ENCODE measurements at places on chromosomes 1 and 21. TPM values are rescaled to one million over a fixed set of nuclear protein-coding genes. Genes with fewer than 3 reads are reported as not detected.

Gene PRAMEF12
- not detected for total RNA-seq

Gene PRAMEF1
- not detected for total RNA-seq

DNA sequence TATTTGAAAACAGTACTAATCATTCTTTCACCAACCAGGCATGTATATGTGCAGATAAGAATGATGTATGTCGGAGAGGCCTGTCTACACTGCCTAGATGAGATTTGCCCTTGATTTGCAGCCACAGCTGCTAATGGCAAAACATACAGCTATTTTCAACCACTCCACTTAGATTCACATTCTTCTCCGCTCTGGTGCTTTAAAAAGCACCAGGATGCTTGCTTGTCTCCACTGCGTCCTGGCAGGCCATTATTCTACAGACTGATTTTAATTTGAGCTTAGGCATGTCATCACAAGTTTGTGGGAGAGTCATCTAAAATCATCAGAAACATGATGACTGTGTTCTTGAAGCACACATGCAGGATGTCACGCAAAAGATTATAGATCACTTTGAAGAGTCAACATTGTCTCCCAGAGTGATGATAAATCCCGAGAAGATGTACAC lies 119.0 kb upstream of the NRIP1 start:
- DNase-seq, result no peak

DNA sequence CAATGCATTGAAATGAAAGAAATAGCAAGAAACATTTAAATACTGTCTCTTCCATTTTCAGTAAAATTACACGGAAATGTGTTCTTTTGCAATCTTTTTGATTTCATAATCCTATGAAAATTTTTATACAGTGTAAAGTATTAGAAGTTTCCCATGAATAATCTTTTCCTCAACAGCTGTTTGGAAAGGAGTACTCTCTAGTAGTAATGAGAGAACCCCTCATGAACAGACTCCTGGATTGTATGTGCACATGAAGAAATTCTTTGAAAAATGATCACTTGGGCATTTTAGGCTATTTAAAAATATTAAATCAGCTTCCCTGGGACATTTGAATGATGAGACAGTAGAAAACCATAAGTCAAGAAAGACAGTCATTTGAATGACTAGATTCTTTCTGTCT lies 64.4 kb downstream of the LHX9 start:
- no peak for DNase-seq

- DNase-seq, result no peak
Measured at GRCh38 chr21:35394634-35395369, 345.7 kb upstream of the RUNX1 start.

DNA sequence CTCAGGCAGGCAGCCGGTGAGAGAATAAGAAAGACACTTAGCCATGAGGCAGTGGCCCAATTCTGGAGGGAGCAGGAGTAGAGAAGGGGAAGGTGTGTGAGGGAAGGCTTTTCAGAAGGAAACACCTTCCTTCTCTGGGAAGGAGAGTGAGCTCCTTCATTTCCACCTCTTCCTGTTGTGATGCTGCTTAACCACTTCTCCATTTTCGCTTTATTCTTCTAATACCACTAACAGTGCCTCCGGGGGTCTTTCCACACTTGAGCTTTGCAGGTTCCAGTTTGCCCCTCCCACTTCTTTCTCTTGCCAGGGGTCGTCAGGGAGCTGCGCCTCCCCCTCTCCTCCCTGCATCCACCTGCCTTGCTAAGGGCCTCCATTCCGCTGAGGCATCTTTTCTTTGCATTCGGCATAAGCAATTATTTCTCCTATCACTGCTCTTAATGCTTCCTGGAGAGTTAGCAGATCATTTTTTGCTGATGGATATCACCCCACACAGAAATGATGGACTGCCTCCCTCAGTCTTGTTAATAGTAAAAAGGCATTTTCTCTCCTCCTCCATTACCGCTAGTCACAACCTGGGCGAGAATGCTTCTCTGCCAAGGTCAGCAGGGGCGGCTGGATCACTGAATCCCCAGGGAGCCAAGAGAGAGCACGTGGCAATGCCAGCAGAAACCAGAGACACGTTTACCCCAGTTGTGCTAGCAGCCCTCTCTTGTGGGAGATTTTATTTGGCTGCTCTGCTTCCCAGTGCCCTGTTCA lies 74.8 kb downstream of the ELAVL4 start:
- no peak for DNase-seq

Gene GOLT1A
- not detected for total RNA-seq

Gene CAPN9
- not detected for total RNA-seq

Gene TIAM1
- total RNA-seq, result 7.3 TPM

- DNase-seq, result no peak
Measured at GRCh38 chr1:35893051-35893879, 10.3 kb downstream of the AGO1 start.

DNA sequence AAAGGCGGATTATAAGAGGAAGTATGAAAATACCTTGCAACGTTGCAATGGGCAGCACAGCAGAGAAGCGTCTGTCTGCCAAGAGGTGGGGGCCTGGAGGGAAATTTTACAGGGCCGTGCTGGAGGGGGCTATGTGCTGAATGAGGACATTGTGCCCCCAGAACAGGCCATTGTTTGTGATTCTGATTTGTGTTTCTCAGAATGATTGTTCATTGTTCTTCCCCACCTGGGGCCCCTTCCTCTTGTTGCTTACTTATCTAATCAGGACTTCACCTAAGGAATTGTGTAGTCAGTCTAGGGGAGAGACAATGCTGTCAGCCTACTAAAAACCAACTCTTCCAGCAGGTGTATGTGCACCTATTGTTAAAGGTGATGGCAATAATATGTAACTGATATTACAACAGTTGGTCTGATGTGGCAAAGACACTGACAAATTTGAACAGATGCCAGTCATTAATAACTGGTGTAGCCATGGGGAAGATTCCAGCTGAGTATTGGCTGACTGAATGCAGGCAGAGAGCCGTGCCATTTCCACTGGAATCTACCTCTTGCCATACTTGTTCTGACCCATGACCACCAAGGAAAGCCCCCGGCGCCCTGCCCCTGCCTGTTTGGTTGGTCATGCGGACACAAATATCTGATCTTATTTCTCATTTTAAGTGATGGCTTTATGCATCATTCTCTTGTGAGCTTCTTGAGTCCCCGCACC lies 45.2 kb upstream of the PSEN2 start:
- no peak for DNase-seq

GRCh38 chr1:43558346-43558841 lies 27.7 kb downstream of the PTPRF start:
- no peak for DNase-seq

GRCh38 chr21:43206231-43207042 lies 37.6 kb downstream of the CRYAA start:
- no peak for DNase-seq

DNA sequence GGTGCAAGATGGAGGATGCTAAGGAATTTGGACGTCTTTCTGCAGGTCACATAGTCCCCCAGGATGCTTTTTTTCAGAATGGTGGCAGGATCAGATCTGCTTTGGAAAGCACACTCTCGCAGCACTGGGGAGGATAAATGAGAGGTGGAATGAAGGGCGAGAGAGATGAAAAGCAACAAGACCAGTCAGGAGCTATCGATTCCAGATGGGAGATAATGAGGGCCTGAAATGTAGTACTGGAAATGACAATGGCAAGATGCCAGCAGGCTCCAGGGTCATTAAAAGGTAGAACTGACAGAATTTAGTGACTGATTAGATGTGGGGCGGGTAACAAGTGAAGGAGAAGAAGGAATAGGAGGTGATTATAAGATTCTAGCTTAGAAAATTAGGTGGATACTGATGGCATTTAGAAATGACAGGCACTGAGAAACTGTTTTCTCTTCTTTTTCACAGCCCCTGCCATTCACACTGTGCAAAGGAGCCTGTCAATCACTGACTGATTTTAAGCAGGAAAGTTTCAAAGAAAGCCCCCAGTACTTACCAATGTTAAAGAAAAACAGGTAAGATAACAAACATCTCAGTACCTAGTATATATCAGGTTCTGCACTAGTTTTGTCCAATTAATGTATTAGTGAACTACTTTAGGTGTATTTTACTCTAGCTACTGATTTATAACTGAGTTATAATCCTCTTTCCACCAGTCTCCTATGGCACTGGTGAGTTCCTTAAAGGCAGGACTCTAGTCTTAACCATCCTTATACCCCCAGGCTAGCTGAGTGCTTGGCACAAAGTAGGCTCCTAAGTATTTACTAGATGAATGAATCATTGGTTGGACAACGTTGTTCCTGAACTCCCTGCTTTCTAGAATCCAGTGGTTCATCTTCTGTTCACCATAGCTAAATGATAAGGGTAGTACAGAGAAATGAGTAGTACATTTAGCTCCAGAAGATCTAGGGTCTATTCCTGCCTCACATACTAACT lies 9.2 kb downstream of the PIGM start:
- no peak for DNase-seq

DNA sequence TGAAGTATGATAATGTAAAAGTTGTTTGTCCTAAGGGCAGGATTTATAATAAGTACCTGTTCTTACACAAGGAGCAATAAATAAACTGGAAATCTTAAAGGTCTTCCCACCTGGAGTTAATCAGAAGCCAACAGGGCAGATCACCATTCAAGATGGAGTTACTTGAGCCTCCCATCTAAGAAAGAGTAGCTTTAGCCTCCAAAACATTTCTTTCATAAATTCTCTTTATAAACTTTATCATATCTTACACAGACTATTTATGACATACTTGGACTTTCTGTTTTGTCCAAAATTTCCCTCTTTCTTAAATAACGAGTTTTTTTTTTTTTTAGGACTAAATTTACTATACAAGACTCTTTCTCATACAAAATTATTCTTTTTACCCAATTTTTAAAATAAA lies 18.5 kb downstream of the OR2T1 start:
- DNase-seq, result no peak

- DNase-seq, result no peak
Measured at GRCh38 chr1:223142269-223142668, 779 bp downstream of the TLR5 start.

Gene LDLRAD1
- not detected for total RNA-seq

GRCh38 chr1:6490181-6491080 lies 1.0 kb downstream of the PLEKHG5 start:
- DNase-seq, result peak; percentile 35

Gene F13B
- total RNA-seq, result not detected

- no peak for DNase-seq
Measured at GRCh38 chr1:161164901-161165610, 1.2 kb upstream of the PPOX start.

DNA sequence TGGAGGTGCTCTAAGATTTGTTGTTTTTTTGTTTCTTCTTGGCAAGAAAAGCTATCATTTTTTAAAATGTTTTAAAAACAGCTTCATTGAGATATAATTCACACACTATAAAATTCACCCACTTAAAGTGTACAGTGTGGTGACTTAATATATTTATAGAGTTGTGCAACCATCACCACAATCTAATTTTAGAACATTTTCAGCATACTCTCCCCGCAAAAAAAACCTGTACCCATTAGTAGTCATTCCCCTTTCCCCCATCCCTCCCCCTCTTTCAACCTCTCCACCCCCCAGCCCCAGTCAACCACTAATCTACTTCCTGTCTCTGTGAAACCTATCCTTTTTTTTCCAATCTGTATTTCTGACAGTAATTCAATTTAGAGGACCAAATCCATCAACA lies 30.6 kb downstream of the ZC3H11B start:
- no peak for DNase-seq
